ENCODE measurements at places on chromosomes 2 and 18.

DNA sequence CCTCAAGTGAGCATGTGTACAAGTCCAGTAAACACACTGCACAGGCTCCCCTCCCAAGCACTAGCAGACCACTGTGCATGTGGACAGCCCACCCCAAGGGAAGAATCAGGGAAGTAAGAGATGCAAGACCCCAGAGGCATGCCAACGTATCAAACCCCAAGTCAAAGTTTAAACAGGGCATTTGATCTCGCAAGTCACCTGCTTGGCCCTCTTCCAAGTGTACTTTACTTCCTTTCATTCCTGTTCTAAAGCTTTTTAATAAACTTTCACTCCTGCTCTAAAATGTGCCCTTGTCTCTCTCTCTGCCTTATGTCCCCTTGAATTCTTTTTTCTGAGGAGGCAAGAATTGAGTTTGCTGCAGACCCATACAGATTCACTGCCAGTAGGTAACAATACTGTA lies 201.2 kb upstream of the PARD3B start:
- DNase-seq, result no peak

GRCh38 chr18:33831424-33831823 lies 253.4 kb downstream of the ASXL3 start:
- DNase-seq, result no peak

DNA sequence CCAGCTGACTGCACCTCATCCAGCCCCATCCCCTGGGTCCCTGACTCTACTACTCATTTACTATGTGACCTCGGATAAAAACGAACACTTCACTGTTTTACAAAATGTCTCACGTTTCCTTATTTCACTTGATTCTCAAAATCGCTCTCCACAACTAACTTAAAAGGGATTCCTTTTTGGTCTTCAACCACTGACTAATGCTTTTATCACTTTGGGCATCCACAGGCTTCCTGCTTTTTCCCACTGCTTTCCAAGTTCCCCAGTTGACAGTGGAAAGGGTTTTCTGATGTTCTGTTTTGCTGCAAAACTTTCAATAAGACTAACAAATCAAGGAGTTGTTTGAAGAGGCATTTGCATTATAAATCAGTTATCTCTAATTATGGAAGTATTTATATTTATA lies 24.1 kb downstream of the EIF2AK3 start:
- no peak for DNase-seq

DNA sequence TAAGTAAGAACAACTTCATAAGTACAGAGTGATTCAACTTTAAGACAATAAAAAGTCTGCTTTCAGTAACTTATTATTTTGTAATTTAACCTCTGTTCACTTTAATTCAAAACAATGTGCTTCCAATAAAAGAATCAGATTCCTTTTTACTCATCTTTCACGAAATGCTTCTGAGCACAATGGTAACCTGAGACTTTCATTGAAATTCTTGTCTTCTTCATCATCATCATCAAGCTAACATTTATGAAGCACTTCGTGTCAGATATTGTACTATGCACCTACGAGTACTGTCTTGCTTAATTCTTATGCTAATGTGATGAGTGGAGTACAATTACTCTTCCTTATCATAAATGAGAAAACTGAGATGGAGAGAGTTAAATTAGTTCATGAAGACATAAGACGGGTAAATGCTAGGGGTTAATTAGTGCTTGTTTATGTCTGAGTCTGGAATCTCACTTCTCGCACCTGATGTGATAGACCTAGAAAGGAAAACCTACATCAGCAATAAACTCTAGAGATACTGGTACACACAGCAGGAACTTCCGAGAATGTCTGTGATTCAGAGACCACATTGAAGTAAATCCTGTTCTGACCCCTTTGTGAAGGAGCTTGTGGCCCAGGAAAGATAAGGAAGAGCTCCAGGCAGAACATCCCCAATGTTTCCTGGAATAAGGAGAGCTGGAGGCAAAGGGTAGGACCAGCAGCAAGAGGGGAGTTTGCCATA lies 227.6 kb upstream of the ETAA1 start:
- no peak for DNase-seq

DNA sequence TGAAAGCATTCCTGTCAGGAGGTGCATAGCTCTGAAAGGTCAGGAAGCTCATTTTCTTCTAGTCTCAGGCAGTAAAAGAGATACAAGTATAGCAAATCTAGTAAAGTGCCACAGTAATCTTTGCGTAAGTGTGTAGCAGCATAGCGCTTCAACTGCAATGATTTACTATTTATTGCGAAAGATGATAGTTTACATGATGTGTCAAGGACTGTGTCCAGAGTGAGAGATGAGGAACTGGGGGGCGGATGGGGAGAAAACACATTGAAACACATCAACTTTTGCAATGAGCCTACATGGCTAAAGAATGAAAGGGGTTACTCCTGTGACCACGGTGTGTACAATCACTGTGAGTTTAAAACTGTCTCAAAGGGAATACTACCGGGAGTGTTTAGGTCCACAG lies 644.4 kb downstream of the GALR1 start:
- DNase-seq, result no peak

DNA sequence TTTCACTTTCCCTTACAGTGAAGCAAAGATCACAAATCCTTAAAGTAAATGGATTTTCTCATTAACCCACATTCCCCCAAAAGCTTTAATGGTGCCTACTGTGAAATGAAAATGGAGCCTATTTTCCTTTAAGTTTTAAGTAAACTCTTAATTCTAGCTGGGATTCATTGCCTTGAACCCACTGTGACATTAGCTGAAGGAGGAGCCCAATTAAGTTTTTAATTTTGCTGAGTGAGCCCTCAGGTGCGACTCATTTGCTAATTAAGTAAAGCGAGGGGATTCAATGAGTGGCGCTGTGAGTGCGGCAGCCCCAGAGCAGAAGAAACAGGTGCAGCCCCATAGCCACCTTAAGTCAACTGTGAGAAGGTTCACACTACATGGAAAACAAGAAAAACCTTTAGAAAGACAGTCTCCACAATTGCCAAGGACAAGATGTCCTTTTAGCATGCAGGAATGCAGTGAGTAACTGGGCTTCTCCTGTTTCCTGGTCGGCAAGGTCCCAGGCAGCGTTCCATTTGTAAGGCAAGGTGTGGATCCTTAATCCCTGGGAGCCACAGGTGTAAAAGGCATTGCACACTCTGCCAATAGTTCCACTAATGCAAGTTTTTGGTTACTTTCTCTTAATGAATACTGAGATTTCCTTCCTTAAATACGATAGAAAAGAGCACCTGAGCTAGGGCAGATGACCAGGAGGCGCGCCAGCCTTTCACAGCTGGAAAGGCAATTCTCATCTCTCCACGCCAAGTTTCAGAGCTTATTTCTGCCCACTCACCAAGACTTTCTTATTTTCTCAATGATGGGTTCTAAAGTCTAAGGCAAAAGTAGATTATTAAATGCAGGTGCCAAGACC lies 87.7 kb downstream of the TMEM18 start:
- no peak for DNase-seq

DNA sequence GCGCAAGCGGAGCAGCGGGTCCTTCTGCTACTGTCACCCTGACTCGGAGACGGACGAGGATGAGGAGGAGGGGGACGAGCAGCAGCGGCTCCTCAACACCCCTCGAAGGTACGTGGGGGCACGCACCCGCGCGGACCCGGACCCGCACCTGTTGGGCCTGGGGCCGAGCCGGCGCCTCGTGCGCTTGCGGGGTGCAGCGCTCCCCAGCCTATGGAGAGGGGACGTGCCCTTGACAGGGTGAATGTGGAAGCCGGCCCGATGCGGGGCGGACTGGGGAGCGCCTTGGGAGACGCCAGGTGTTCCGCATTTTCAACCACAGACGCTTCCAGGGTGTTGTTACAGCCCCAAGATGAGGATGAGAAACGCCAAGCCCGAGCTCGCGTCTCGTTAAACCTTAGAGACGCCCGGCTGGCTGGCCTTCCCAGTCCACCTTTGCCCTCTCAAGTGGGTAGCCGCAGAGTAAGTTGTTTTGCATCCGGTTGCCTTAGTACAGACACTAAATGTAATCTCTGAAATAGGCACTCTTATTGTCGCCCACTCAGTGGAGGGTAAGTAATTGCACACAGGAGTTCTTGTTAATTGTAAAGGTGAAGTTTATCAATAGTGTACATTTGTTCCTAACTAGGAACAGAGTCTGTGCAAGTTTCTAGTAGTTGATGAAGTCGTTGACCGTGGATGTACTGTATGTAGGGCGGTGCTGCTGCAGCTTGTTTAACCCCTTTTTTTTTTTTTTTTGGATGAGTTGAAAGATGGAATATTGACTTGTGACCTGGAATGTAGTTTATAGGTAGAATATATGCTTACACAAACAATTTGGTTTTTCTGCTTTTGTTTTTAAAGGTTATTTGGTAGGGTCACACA lies 815 bp downstream of the GMCL1 start:
- DNase-seq, result peak; percentile 25

DNA sequence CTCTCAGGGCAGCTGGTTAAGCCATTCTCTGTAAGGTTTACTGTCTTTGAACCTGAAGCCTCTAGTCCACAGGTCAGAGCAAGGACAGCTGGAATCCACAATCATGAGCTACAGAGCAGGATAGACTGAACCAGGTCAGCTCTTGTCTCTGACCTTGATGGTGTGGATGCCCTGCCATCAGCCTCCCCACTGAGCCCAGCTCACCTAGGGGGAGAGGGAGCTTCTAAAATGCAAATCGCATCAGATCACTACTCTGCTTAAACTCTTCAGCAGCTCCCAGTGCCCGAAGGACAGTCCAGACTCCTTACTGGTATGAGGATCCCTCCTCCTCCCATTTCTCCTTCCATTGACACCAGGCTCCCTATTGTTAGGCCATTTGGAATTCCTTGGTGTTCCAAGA lies 255.3 kb upstream of the CCDC68 start:
- no peak for DNase-seq

GRCh38 chr2:189069855-189070619 lies 95.9 kb downstream of the COL3A1 start:
- DNase-seq, result no peak

GRCh38 chr2:85661139-85661858 lies 6.7 kb downstream of the SFTPB start:
- no peak for DNase-seq

DNA sequence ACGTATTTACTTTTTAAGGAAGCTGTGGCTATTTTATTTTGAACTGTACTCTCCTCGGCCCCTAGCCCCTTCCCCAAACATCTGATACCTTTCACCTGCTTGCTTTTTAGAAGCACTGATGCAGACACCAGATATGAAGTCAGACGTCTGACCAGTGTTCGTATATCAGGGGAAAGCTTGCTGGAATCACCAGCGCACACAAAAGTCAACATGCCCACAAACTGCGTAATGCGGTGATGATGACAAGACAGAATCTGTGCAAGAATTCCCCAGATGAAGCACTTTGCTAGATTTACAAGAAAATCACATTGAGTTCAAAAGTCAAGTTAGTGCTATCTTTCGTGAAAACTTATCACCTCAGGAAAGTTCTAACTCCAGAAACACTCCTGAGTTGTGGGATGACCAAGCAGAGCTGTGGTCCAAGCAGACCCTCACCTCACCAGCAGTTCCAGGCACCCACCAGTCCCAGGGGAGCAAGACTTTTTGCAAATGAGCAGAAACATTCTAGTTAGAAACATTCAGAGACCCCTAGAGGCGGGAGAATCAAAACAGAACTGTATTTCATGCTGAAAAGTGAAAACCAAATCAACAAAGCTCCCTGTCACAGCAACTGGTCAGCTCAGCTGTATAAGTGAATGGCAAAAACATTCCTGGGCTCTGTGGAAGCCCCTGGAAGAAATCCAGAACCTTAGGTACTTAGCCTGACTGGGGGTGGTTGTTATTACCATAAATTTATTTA lies 55.7 kb downstream of the INO80C start:
- DNase-seq, result no peak

DNA sequence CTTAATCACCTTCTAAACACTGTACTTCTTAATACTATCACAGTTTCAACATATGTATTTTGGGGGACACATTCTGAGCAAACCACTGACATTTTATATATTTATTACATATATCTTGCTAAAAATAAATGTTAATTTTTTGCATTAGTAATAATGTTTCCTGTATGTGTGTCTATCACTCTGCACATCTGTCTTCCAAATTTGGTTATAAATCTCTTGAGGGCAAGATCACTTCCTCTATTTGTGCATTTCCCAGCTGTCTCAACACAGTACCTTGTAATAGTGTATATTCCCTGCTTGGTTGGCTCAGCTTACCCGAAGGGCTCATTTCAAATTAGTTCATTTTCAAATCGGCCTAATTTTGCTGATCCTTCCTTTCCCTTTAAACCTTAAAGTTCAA lies 617.1 kb upstream of the GYPC start:
- DNase-seq, result no peak

DNA sequence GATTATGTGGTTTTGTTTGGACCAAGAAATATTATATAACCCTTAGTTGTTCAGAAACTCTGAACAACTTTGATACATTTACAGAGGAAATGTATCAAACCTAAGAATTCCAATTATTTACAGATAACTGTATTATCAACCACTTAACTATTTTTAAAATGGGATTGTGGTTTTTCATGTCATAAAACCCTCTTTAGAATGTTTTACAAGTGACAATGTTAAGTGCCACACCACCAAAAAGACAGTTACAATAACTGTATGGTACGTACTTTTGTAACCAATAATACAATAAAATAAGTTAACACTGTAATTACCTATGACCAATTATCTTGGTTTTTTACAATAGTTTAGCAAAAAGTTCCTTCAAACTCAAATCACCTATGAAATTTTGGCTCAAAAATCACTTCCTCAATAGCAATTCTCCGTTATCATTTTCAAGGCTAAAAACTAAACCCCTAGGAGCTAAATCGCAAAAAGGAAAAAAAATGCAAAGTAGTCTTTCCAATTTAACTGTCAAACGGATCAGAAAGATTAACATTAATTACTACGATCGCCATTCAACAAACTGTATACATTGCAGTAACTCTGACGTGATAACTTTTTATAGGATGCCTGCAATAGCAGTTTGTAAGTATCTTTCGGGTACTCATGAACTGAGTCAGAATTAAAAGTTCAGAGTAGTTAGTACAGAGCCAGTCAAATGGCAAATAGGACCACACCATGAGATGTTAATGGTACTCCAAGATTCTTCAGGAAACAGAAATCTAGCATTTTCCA lies 1.5 kb downstream of the ROCK1 start:
- no peak for DNase-seq

DNA sequence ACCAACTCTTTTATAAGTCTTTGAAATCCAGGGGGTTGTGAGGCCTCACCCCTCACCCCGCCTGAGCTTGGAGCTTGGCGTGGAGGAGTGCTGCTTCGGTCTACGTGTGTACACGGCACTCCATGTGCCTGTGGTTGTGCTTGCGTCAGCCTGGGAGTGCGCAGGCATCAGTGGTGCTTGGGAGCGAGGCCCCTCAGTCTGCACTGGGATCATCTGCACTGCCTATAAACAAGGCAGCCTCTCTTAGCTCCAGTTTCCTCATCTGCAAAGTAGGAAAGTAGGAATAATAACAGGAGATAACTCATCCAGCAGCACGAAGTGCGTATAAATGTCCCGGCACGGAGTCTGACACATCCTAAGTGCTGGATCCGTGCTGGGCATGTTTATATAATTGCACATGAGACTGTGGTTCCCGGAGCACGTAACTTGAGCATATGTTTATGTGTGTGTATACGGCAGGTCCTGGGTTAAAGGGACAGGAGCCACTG lies 1.2 kb downstream of the GYPC start:
- DNase-seq, result peak; percentile 31
